Fibroblast of gingiva (primary cell): ENCODE measurements at places on chromosomes 16 and 17.

GRCh38 chr17:19943026-19943425 lies 34.6 kb downstream of the AKAP10 start:
- no peak for DNase-seq

- no peak for DNase-seq
These were observed 471.5 kb upstream of the C16orf82 start for GRCh38 chr16:26595199-26595598.

GRCh38 chr17:14737984-14738651 lies 437.2 kb downstream of the HS3ST3B1 start:
- peak; percentile 100 for DNase-seq

- no peak for DNase-seq
These were observed 22.5 kb upstream of the SPNS3 start for GRCh38 chr17:4411201-4411600.

DNA sequence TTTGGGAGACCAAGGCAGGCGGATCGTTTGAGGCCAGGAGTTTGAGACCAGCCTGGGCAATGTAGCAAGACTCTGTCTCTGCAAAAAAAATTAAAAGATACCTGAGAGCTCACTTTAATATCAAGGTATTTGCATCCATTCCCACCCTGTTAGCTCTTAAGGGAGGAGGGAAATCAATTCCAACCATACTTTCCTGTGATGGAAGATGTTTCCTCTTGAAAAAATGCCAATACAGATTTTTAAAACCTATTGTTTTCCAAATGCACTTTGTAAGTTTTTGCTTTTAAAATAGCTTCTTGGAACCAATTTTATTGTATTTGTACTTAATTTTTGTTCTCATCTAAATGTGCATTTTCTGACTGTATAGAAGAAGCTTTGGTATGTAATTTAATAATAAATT lies 49.2 kb downstream of the GOSR1 start:
- no peak for DNase-seq

DNA sequence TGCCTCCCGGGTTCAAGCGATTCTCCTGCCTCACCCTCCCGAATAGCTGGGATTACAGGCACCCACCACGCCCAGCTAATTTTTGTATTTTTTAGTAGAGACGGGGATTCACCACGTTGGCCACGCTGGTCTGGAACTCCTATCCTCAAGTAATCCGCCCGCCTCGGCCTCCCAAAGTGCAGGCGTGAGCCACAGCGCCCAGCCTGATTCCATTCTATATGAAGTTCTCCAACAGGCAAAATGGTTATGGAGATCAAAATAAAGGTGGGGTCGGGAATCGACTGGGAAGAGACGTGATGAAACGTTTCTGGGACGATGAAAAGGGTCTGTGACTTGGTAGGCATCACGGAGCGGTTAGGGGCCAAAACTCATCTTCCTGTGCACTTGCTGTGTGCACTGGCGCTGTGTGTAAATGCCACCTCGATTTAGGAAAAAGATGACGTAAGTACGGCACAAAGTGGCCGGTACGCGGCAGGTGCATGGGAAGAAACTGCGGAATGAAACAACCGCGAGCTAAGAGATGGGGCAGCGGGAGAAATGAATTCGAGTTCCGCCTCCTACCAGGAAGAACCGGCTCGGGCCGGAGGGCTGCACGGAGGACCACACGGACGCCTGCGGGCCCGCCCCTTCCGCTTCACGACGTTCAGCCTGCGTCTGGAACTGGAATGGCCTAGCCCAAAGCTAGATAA lies 1.6 kb downstream of the TP53 start:
- DNase-seq: peak; percentile 95

GRCh38 chr17:4438162-4438944 lies 4.6 kb downstream of the SPNS3 start:
- no peak for DNase-seq

- no peak for DNase-seq
These were observed 54.2 kb downstream of the CRISPLD2 start for GRCh38 chr16:84874004-84874435.

DNA sequence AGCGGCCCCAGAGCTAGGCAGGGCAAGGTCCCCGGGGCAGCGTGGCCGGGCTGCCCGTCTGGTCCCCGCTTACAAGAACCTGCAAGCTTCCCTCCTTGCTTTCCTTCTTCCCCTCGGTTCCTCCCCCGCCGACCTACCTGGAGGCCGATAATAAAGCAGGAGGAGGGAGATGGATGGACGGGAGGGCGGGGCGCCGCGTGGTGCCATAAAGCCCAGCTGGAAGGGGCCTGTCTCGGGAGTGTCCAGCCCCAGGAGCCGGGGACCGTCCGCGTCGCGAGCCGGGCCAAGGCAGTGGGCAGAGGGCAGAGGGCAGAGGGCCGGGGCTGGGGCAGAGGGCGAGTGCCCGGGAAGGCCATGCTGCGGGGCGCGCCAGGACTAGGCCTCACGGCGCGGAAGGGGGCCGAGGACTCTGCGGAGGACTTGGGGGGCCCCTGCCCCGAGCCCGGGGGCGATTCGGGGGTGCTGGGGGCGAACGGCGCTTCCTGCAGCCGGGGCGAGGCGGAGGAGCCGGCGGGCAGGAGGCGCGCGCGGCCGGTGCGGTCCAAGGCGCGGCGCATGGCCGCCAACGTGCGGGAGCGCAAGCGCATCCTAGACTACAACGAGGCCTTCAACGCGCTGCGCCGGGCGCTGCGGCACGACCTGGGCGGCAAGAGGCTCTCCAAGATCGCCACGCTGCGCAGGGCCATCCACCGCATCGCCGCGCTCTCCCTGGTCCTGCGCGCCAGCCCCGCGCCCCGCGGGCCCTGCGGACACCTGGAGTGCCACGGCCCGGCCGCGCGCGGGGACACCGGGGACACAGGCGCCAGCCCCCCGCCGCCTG lies at the start of gene BHLHA9:
Gene BHLHA9, plus strand, starts transcription at position 235 of the 820 bp plus-strand sequence. Its CDS starts 120 bp downstream, at position 355.
- no peak for DNase-seq

DNA sequence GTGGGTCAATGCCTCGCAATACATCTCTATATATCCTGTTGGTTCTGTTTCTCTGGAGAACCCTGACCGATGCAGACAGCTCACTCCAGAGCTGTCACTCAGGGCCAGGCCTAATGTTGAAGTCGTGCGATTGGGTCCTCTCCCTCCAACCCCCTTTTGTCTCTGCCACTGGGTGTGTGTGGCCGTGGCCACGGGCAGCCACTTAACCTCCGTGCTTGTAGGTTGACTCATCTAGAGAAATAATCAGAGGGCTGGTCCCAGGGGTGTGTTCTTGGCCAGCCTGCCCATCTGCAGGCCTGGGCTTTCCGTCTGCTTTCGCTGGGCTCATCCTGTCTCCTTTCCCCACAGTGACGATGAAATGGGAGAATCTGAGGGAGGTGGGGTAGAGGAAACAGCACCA lies 7.4 kb downstream of the ADAD2 start:
- peak; percentile 72 for DNase-seq

DNA sequence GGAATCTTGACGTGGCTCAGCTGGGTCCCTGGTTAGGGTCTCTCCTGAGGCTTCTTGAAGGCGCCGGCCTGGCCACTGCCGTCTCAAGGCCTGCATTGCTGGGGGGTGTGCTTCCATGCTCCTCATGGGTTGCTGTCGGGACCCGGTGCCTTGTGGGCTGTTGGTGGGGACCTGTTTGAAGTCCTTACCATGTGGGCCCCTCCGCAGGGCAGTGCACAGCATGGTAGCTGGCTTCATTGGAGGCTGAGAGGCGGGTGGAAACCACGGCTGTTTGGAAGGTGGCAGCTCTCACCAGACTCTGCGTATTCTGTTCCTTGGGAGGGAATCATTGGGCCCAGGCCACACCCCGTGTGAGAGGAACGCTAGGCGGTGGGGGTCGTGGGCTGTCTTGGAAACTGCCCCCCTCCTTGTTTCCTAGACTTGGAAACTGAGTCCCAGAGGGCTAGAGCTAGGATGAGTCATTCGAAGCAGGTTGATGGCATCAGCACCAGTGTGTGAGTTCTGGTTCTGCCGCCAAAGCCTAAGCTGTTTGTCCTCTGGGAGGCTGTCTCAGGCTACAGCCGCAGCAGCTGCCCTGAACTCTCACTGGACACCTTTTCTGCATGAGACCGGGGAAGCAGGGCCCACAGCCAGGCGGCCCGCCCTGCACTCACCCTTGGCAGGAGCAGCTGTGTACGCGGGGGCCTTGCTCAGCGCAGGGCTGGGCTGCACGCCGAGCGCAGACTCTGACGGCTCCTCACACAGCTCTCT lies 35.2 kb downstream of the ZNF750 start:
- DNase-seq: no peak

DNA sequence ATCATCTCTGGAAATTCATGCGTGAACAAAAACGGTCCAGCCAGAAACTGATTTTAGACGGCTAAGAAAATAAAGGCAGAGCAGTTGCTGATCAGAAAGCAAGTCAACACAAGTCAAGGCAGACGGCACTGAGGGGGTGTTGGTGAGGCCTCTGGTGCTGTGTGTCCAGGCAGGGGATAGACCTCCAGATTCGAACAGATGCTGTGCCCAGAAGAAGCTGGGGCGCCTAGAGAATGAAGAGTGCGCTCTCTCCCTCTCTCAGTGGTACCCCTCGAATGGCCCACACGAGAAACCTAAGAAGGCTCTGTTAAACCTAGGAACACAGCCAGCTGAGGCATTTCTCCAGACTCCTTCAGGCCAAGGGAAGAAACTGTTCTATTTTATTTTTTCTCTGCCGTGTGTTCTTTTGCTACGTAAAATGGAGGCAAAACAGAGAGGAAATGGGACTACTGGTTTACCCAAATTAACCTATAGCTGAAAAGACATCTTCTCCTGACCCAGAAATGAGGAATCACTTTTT lies 178.3 kb downstream of the PMP22 start:
- no peak for DNase-seq

- no peak for DNase-seq
These were observed 75.8 kb upstream of the CNTNAP4 start for GRCh38 chr16:76201385-76201784.

DNA sequence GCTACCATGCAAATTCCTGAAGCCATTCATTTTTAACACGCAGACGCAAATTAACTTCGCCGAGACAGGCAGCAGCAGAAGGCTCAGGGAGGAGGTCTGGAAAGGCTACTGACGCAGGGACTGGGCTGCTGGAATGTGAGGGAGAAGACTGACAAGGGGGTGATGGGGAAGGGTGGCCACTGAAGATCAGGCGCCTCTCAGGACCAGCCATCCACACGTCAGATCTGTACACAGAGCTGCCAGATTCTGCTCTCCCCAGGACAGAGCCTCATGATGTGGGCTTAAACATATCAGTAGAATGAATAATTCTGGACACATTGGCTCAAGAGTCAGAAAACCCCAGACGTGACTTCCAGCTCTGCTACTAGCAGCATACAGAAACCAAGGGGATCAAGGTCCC lies 25.6 kb upstream of the CLEC18B start:
- DNase-seq: no peak

DNA sequence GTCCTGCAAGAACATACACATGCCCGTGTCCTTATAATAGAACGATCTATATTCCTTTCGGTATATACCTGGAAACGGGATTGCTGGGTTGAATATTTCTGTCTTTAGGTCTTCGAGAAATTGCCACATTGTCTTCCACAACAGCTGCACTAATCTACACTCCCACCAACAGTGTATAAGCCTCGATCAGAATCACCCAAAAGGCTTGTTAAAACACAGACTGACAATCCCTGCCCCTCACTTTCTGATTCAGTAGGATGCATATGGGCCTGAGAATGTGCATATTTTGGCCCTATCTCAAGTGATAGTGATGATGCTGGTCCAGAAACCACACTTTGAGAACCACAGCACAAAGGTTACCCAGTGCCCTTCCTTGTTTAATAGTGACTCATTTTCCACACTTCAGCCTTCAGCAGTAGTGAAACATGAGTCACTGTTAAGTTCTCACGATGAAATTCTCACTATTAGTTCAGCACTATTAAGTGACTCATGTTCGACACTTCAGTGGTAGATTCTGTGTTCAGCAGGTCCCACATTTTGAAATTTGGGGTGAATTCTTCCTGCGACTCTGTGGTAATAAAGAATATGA lies 215.6 kb downstream of the GRIN2A start:
- no peak for DNase-seq

DNA sequence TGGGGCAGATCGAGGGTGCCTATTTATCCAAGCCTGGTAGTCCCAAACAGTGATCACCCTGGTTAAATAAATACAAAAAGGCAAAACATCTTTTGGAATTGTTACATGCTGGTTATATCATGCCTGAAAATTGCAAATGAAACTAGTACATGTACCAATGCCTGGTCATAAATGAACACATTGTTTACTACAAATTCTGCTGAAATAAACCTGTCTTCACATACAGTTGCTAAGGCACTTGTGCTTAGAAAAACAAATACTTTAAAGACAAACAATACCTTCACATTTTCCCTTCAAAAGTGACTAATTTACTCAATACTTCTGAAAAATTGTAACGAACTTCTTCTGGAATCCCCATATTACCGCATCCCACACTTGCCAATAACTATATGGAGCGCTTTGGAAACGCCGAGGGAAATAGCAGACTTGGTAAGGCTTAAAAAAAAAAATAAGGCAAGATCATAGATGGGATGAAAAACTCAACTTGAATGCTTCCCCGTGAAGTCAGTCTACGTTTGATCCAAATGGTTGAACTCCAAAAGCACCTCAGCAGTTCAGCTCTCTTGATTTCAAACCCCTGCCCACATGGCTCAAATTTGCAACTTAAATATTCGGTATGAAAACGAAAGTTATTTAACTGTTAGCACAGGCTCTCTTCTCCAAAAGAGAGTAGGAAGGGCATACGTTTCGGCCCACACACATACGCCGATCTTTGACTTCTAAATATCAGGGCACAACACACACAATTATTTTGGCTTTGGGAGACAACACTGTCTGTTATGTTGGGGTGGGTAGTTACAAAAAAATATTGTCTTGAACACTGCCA lies 264.5 kb downstream of the NTN1 start:
- no peak for DNase-seq

DNA sequence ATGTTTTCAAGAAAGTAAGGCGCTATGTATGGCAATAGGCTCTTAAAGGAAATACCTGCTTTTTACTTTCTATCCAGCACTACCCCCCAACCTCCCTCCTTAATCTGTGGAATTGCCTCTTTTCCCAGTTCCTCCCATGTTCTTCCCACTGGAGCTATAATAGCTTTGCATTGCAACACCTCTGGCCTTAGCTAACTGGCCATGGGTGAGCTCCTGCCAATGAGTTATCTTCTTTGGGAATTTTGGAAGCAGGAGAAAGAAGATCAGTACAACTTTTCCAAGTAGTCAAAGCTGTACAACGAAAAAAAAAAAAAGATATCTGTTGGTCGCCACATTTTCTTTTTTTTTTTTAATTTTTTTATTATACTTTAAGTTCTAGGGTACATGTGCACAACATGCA lies 398.0 kb downstream of the NPIPA8 start:
- no peak for DNase-seq

DNA sequence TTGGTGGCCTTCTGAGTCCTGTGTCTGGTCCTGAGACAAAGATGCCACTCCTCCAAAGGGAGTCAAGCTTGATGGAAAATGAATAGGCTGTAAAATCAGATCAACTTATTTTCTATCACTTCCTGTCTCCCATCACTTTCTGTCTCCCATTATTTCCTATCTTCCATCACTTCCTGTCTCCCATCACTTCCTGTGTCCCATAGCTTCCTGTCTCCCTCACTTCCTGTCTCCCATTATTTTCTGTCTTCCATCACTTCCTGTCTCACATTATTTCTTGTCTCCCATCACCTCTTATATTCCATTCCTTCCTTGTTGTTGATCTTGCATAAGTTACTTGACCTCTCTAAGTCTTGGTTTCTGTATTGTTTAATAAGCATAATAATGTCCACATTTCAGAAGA lies 418.5 kb upstream of the EEF2KMT start:
- DNase-seq: no peak
